Fibroblast of the conjunctiva (primary cell): ENCODE measurements at places on chromosomes 2 and 18.

- no peak for DNase-seq
Observed at GRCh38 chr2:74540291-74540690, 10.6 kb downstream of the HTRA2 start.

- DNase-seq: no peak
Observed at GRCh38 chr2:133523406-133523805, 44.9 kb downstream of the NCKAP5 start.

DNA sequence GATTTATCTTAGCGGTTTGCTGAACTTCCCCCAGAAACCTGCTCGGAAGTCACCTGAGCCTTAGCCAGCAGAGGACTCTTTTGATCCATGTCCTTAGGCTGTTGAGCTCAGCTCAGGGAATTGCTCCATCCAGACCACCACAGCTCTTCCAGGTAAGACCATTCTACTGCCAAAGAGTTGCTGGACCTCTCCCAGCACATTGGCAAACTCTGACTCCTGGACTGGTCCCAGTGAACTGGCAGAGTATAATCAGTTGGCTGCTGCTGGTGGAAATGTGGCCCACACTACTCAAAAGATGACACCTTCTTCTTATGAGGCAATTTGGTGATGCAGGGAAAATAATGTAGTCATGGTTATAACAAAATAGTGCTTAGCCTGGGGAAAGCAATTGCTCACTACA, 308.8 kb upstream of the FIGN start:
- no peak for DNase-seq

GRCh38 chr2:233992513-233993217, 57.8 kb upstream of the SPP2 start:
- DNase-seq: no peak

- no peak for DNase-seq
Observed at GRCh38 chr2:127103243-127104165, 3.5 kb downstream of the BIN1 start.

DNA sequence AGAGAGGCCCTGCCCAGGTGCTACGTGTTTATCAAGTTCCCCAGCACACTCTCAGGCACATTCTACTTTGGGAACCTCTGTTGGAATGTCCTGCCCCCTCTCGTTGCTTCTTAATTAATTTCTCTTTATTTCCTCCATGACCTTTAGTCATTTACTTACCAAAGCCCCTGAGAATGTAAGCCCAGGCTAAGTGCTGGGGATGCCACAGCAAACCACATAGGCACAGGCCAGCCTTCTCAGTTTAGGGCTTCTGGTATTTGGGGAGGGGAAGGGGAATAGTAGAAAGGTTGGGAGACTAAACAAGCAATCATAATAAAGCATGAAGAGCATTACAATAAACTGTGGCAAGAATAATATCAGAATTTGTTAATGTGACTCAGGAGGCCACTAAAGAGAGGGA, 85.7 kb downstream of the EVA1A start:
- DNase-seq: no peak

GRCh38 chr2:86308984-86309695, 28.3 kb downstream of the REEP1 start:
- DNase-seq: no peak

DNA sequence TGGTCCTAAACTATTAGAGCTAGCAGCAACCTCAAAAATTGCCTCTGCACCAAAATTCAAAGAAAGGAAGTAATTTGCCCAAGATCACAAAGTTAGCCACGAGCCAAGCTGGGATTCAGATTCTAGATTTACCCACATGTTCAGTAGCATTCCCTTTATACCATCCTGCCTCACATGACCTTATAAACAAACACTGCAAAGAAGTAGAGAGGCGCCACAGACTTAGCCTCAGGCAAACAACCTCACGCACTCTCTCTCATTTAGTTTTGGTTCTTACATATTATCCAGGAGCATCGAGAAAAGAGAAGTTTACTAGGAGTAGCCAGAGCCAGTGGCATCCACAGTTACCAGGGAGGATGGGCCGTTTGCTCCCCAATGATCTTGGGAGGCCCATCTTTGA, 226.6 kb downstream of the OSR1 start:
- DNase-seq: no peak

- DNase-seq: no peak
Observed at GRCh38 chr18:37902344-37902743, 336.7 kb upstream of the CELF4 start.

- DNase-seq: peak; percentile 53
Observed at GRCh38 chr18:22691946-22692710, 241.0 kb upstream of the RBBP8 start.

DNA sequence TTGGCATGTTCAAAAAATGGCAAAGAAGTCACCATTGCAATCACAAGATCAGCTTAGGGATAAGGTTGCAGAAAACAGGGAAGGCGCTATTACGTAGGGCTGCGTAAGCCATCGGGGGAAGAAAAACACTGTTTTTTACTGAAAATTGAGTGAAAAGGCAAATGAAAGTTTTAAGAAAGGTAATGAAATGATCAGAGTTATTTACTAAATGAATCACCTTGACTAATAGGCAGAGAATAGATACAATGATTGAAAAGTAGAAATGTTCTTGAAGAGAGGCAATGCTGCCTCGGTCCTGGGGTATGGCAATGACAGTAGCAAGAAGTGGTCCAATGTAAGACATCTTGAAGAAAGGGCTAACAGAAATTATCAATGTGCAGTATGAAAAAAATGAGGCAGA, 1227.8 kb upstream of the ZEB2 start:
- no peak for DNase-seq

DNA sequence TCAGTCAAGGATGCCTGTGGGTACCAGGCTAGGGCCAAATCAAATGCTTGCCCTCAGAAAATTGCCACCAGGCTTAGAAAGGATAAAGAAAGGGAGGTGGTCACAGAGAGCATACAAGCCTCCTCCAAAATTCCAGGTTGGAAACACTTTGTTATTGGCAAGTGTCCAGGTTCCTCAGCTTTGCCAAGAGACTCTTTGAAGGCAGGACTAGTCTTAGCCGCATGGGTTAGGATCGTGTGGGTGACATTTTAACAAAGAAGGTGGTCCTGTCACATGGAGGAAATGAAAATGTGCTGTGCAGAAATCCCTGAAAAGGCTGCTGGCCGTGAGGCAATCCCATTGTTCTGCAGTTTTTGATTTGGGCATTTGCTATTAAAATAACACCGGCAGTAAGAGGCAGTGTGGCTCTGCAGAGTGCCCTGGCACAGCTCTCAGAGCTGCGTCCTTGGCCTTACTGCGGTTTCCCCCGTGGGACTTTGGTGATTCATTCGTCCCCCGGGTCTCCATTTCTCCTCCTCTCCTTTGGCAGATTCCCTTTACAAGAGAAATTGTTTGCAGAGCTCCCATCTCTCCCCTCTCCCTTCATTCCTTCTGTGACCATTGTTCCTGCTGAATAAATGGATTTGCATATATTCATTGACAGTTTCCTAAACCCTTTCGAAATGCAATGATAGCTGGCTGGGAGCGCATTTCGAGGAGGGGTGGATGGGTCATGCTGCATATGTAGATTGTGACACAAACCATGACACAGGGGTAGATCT, 187.3 kb downstream of the VAPA start:
- no peak for DNase-seq

- DNase-seq: no peak
Observed at GRCh38 chr2:177545143-177545542, 152.6 kb downstream of the AGPS start.

DNA sequence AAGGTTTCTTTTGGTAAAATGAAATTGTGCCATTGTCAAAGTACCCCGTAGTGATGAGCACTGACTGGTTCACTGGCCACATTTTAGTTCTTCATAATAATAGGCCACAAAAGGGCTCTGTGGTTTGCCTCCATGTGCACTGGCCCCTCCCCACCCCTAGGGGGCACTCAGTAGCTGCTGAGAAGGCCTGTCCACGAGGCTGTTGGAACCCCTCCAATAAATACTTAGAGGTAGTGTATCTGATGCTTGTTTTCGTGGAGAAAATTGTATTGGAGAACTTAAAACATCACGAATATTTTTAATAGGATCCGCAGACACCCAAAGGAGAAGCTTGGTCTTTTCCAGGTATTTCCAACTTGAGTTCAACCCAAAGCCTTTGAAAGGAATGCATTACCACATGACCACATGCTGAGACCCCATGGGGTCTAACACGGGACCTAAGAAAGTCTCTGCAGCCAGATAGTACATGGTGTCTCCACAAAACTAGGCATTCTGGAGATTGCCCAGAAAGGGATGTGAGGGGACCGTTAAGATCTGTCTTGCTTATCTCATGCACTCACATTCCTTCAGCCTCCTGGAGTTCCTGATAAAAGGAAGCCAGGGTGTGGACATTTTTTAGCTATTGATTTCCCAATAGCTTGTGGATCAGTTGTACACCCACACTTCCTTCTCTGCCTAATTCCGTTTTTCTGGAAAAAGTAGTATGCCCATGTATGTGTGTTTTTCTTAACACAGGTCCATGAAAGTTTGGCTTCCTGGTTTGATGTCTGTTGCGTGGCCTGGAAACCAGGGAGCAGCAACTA, 28.5 kb upstream of the NOSTRIN start:
- DNase-seq: peak; percentile 44

- DNase-seq: no peak
Observed at GRCh38 chr2:167764772-167765341, 482.5 kb downstream of the STK39 start.

DNA sequence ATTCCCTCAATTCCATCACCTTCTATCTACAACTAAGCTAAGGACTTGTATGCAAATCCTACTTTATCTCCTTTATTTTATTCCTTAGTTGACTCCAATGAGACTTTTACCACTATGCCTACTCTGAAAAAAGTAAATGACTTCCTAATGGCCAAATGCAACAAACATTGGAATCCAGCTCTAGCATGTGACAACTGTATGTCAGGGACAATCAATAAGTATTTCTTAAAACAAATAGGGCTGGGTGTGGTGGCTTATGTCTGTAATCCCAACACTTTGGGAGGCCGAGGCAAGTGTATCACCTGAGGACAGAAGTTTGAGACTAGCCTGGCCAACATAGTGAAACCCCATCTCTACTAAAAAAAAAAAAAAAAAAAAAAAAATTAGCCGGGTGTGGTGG, 21.8 kb downstream of the METTL4 start:
- no peak for DNase-seq

- peak; percentile 82 for DNase-seq
Observed at GRCh38 chr2:128329607-128330006, 10.9 kb upstream of the HS6ST1 start.

DNA sequence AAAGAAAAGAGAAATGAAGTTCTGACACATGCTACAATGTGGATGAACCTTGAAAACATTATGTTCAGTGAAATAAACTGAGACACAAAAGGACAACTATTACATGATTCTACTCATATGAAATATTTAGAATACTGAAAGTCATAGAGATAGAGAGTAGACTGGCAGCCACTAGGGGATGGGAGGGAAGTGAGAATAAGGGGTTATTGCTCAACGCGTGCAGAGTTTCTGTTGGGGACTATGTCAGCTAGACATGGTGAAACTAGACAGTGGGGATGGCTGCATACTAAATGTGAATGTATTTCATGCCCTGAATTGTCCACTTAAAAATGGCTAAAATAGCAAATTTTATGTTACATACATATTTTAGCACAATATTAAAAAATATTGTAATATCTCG, 108.7 kb upstream of the ATL2 start:
- no peak for DNase-seq

GRCh38 chr2:176793792-176794191, 418.8 kb upstream of the HNRNPA3 start:
- no peak for DNase-seq

- DNase-seq: no peak
Observed at GRCh38 chr2:159287733-159288132, 1.2 kb upstream of the WDSUB1 start.

- DNase-seq: no peak
Observed at GRCh38 chr2:10960606-10961489, 49.1 kb downstream of the KCNF1 start.

- no peak for DNase-seq
Observed at GRCh38 chr18:3454365-3455089, 4.6 kb downstream of the TGIF1 start.

- DNase-seq: peak; percentile 22
Observed at GRCh38 chr2:104332731-104333130, 521.2 kb upstream of the POU3F3 start.

DNA sequence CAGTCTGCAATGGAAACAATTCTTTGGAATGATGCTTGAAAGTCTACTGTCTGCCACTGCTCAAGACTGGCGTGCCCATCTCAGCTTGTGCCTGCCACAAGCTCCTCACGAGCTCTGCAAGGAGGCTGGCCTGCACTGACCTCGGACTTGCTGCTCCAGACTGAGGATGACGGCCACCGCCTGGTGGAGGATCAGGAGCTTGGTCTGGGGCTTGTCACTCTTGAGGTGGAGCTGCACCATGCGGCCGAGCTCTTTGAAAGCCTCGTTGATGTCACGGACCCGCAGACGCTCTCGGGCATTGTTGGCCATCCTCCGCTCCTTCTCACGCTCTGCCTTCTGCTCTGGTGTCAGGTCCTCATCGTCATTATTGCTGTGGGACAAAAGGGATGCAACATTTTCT, 269.4 kb upstream of the CCDC68 start:
- no peak for DNase-seq

GRCh38 chr2:11753452-11753885, 7.0 kb downstream of the LPIN1 start:
- no peak for DNase-seq

DNA sequence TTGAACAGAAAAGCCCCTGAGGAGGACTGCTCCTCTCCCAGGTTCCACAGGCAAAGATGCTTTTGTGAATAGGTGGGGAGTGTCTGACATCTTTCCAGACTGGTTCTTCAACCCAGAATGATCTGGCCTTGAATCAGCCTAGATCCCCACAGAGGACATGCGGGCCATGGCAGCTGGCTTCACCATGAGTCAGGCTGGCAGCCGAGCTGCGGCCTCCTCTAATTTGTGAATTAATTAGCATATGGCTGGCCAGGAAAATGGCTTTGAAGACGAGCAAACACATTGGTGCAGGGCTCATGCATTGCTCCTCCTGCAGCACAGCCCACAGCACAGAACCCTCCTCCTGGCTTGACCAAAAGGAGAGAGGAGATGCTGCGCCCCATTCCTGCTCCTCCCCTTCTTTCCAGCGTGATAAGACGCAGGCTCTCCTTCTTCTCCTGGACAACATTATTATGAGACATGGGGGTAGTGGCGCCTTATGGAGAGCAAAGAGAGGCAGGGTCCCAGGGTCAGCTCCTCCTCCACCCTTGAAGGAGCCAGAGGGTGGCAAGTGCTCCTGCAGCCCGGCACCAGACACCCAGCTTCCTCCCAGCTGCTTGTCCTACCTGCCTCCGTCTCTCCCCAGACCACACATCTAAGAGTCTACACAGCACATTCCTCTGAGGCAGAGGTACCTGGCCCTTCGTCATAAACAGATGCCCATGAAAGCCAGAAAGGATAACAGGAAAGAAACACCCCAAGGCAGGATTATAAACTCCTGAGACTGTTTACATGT, 66.7 kb downstream of the EDAR start:
- DNase-seq: no peak

- no peak for DNase-seq
Observed at GRCh38 chr2:16832910-16833309, 167.3 kb upstream of the CYRIA start.

- no peak for DNase-seq
Observed at GRCh38 chr18:74310411-74310810, 5.2 kb upstream of the C18orf63 start.
